Stimulated activated CD8-positive, alpha-beta memory T cell treated with anti-CD3 and anti-CD28 coated beads, Interleukin-4, amount 100 ng/mL, for 24 hours (primary cell): ENCODE measurements at places on chromosomes 1 and 21.

- DNase-seq: no peak
Measured at GRCh38 chr1:209790286-209791193, 6.2 kb upstream of the C1orf74 start.

- DNase-seq: no peak
Measured at GRCh38 chr1:193157360-193157759, 29.1 kb downstream of the B3GALT2 start.

- no peak for DNase-seq
Measured at GRCh38 chr1:182507685-182508084, 57.7 kb downstream of the RGSL1 start.

DNA sequence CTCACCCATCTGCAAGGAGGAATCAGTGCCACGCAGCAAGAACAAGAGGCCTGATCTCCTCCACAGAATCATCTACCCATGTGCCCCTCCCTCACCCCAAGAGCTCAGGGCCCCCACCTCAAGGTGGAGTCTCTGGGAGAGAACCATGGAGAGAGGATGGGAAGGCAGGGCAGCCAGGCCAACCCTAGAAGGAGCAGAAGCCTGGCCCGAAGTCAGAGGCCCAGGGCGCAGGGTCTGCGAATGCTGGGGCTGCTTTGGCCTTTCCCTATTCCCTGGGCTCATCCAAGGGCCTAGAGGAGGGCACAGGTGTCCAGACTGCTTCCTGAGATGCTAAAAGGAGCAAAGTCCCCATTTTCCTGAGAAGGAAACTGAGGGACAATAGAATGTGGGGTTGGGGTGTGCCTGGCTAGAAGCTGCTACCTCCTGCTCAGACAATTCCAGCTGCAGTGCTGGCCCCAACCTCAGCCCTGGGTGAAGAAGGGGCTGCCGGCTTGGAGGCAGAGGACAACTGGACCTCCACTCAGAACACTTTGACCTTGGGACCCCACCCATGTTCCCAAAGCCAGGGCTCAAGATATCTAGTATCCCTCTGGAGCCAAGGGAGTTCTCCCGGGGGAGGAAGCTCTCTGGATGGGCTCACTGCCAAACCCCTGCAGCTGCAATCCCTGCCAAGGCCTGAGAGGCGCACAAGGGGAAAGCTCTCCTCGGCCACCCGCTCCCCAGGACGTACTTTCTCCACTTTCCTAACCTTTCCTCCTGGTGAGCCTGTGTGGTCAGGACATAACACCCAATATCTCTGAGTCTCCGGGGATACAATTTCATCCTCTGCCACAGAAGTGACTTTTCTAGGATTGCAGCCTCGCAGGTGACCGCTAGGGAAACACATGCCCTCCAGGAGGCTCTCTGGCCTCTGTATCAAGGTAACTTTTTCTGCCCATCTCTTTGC, 16.6 kb upstream of the LEMD1 start:
- no peak for DNase-seq

- no peak for DNase-seq
Measured at GRCh38 chr1:55038552-55038838, 853 bp upstream of the PCSK9 start.

DNA sequence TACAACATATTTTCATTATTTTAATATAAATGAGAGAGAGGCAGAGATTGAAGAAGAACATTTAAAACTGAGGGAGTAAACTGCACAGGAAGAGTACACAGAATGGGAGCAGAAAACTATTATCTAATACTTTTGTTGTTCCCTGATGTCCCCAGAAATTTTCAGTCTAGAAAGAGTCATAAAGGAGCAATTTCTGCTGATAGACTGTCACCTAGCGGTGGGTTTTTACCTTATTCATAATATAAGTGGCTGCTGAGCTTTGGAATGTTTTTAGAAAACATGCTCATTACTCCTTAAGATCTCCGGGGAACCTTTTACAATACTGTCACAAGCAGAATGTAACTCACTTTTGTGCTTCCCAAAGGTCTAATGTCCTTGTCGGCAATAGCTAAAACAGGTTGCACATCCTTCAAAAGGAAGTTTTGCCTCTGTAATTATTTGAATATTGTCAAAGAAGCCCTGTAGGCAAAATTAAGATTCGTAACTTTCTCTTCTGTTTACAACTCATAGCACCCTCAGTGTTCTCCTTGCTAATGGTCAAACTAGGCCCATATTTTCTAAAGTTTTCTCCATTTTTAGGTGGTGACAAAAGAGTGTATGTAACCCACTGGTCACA, 4.9 kb upstream of the NPL start:
- DNase-seq: no peak

DNA sequence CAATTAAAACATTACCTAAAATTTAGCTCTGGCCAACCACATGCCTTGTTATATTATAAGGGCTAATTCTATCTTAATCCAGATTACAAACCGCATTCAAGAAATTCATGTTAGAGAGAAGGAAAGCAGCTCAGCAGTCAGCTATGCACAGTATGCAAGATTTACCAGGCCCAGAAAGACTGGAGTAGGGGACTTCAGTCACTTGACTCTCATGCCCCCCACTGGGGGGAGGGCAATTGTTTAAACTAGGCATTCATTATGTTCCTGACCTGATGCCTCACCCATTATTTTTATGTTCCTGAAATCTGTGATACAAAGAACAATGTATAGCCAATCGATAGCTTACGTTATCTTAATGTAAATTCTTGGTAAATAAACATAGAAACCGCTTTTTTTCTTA, 96.9 kb downstream of the ZNF644 start:
- DNase-seq: no peak

- no peak for DNase-seq
Measured at GRCh38 chr1:178875936-178876335, 5.1 kb upstream of the ANGPTL1 start.

GRCh38 chr1:32404946-32405345, 10.7 kb upstream of the BSDC1 start:
- DNase-seq: no peak

GRCh38 chr1:29567257-29567656, 330.9 kb downstream of the PTPRU start:
- no peak for DNase-seq

GRCh38 chr1:52544665-52545525, 8.0 kb downstream of the TUT4 start:
- no peak for DNase-seq

GRCh38 chr1:82721702-82722101, 921.0 kb downstream of the ADGRL2 start:
- no peak for DNase-seq

DNA sequence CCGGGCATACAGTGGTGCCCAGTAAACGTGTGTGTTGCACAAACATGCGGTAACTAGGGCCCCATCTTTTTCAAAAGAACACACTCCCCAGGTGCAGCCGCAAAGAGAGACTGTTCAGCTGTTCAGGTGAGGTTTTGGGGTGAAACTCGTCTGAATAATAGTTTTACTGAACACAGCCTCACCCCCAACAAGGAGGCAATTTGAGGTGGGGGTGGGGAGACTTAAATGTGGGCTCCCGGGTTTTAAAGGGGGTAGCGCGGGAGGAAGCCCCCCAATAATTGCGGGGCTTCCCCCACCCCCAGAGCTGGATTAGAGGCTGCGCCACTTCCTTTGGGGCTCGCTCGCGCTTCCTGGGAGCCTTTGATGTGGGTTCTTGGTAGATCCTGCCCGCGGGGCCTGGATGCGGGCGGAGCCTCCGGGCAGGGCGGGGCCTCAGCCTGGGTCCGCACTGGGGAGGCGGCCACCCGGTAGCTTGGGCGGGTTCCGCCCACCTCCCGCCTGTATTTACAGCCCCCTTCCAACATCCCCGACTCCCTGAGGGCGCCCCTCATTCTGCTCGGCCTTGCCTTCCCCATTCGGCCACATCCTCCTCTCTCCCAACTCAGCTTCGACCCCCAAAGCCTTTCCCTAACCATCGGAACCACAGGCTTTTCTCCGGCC, 6.4 kb upstream of the EPHA2 start:
- DNase-seq: peak; percentile 28

DNA sequence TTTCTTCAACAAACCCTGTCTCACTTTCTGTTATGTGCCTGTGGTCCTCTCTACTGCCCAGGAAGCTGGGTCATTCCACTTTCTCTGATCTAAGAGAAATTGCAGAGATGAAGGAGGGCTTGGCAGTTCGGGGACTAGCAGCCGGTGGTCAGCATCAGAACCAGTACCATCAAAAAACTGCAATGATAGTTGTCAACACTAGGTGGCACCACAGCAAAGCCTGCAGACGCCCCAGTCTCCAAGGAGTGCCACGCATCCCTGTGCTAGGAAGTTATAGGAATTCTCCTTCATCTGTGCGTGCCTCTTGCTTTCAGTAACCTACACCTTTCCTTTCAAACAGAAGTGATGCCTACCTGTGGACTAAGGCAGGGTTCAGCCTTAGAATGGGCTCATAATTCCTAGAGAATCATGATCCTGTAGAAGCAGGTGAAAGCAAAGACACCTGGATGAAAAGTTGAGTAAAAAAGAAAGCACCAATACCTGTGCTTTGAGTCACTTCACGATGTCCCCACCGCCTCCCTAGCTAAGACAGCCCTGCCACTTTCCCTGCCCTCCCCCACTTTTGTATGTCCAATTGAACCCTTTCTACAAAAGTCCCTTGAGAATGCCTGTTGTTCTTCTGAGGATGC, 129.2 kb downstream of the ADAMTS1 start:
- no peak for DNase-seq

DNA sequence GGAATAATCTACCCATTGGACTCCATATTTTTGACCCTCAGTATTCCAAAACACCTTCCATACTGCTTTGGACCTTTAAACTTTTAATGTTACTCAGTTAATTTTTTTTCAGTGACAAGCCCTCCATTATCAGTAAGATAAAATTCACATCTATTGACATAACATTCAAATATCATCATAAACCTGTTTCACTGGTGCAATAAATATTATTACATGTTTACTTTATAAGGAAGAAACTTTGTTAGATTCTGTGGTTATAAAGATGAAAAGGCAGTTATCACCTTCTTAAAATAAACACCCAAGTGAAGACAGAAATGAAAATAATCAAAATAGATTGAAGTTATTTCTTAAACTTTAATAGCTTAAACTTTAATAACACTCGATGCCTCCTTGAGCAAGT, 758.5 kb upstream of the ADGRL2 start:
- DNase-seq: no peak

GRCh38 chr1:192151176-192151575, 7.1 kb upstream of the RGS18 start:
- DNase-seq: no peak

GRCh38 chr1:193183019-193183627, 3.3 kb downstream of the B3GALT2 start:
- no peak for DNase-seq

DNA sequence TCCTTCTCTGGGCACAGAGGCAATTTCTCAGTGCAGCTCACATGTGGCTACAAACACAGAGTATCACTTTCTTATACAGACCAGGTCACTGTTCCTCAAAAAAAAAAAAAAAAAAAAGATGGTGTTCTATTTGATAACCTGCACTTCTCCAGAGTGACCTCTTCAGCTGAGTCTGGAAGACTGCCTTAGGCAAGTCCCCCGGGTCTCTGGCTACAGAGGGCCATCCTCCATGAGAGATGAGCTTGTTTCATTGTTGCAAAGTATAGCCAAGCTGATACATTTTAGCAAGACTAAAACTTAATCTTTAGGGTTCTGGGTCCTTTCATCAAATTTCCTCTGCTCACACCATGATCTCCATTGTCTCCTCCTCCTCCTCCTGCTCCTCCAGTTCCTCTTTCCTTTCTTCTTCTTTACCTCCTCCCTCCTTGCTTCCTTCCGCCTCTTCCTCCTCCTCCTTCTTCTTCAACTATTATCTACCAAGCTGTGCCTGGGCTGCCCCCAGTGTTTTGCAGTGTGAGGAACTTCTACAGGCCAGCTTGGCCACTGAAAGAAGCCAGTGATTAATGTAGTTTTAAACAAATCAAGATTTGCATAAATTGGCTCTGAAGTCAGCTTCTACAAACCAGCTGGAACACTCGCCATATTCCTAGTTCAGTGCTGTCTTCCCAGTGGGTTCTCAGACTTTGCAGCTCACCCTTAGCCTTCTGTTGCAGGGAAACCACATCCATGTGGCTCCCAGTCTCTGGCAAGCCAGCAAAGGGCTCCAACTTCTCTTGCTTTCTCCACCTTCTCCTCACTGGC, 139.4 kb downstream of the RUNX1 start:
- no peak for DNase-seq

DNA sequence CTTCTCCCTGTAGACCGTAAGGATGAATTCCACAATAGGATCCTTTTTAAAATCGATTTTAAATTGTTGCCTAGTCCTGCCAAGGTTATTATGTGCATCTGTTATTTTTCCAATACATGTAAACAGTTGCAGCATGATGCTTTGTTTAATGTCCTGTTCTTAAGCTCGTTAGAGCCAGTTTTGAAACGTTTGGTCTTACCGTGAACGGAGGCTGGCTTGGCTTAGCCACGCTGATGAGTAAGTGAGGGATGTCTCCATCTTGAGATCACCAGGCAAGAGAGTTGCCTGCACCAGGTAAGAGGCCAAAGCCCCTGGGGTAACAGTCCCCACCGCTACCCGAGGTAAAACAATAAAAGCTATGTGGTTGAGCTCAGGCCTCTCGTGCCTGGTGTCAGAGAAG, 17.3 kb downstream of the CSTB start:
- no peak for DNase-seq

- no peak for DNase-seq
Measured at GRCh38 chr1:56838759-56839158, 15.8 kb upstream of the C8A start.

- DNase-seq: no peak
Measured at GRCh38 chr1:46687093-46687659, 15.5 kb downstream of the TEX38 start.

- DNase-seq: no peak
Measured at GRCh38 chr1:209349363-209350308, 233.9 kb upstream of the CAMK1G start.

- no peak for DNase-seq
Measured at GRCh38 chr1:32388641-32389040, 5.6 kb downstream of the BSDC1 start.

DNA sequence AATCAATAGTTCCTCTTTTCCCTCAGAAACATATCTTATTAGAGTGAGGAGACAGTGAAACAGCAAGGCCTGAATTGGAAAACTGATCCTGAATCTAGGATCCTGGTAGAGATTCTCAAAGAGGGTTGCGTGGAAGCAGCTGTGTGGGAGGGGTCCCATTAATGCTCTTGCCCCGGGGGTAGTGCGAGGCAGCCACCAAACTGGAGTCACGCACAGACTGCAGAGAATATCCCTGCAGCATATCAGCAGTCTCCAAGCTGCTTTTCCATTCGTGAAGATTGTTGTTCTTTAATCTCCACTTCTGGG, 150.1 kb downstream of the DISC1 start:
- DNase-seq: no peak

GRCh38 chr21:35521852-35522505, 472.9 kb upstream of the RUNX1 start:
- no peak for DNase-seq

DNA sequence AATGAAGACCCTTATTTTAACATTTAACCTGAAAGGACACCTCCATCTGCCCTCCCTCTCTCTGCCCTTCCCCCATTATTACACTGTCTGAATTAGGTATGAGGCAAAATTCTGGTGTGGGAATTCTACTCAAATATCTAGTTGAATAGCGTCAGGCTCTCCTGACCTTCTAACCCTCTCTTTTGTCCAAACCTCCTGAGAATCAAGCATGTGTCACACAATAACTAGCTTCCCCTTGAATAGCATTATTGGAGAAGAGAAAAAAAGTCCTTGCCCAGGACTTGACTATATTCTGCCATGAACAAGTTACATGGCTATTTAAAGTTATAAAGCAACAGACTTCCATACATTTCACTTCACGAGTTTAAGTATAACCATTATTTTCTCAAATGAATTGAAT, 35.5 kb downstream of the USH2A start:
- no peak for DNase-seq

GRCh38 chr1:230926182-230926581, 52.5 kb downstream of the TTC13 start:
- no peak for DNase-seq
